ENCODE measurements at places on chromosomes 11 and 22.

DNA sequence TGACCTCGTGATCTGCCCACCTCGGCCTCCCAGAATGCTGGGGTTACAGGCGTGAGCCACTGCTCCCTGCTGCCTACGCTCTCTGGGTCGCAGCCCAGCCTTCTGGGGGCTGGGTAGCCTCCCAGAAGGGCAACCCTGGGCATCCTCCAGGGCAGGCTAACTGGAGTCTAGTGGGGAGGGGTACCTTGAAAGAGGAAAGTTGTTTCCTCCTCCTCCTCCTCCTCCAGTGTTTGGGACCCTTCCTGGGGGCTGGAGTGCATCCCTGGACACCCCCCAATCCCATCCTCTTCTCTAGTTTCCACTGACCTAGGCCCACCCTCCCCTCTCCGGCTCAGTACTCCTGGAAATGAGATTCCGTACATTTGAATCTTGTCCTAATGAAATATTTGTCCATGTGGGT lies 1.3 kb downstream of the PNPLA3 start:
- DNase-seq: no peak

DNA sequence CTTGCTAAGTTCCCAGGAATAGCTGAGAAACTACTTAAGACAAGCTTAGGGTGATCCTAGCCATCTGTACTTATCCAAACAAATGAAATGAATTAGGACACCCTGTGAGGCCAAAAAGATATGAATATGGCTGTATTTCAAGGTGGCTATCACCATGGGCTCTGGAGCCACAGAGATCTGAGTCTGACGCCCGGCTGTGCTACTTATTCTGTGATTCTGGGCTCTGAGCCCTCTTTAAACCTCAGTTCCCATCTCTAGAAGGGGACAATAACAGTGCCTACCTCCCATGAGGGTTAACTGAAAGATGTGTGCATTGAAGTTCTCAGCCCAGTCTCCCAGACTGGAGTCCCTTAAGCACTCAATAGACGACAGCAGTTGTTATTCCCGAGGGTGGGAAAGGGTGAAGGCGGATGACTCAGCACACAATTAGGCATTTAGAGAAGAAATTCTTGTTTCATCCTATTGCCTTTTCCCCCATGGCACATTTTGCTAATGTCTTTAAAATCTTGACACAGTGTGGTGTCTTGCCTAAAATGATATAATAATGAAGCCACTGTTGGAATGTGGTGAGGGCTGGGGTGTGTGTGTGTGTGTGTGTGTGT lies 132.5 kb downstream of the ADAMTS15 start:
- DNase-seq: peak; percentile 80

DNA sequence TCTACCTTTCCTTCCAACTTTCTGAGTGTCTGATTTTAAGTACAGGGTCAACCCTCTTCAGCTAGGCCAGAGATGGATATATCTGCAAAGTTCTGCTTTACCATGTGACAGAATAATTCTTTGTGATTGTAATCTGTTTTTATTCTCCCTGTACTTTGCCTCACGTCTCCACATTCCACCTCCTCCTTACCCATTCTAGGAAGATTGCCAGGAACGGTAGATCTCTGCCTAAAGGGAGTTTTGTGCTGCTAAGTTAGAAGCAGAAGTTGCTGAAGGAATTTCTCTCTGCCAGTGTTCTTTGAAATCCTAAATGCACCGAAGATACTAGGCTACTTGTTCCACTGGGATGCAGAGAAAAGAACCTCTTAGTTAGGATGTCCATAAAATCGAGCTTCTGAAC lies 20.7 kb upstream of the FAM181B start:
- no peak for DNase-seq

GRCh38 chr11:46534711-46535110 lies 59.1 kb downstream of the AMBRA1 start:
- no peak for DNase-seq
